ENCODE measurements at places on chromosomes 6 and 20. TPM values are rescaled to one million over a fixed set of nuclear protein-coding genes. Genes with fewer than 3 reads are reported as not detected.
A peak's percentile ranks its signal among the peaks of the same experiment; 100 is the strongest.

TRPC4AP gene
- total RNA-seq, result 52.3 TPM

- no peak for DNase-seq
Observed at GRCh38 chr20:46994341-46994740, 99.7 kb downstream of the EYA2 start.

- peak; percentile 62 for DNase-seq
Observed at GRCh38 chr20:8244637-8245036, 112.6 kb downstream of the PLCB1 start.

PAK5 gene
- total RNA-seq, result 0.48 TPM

DNA sequence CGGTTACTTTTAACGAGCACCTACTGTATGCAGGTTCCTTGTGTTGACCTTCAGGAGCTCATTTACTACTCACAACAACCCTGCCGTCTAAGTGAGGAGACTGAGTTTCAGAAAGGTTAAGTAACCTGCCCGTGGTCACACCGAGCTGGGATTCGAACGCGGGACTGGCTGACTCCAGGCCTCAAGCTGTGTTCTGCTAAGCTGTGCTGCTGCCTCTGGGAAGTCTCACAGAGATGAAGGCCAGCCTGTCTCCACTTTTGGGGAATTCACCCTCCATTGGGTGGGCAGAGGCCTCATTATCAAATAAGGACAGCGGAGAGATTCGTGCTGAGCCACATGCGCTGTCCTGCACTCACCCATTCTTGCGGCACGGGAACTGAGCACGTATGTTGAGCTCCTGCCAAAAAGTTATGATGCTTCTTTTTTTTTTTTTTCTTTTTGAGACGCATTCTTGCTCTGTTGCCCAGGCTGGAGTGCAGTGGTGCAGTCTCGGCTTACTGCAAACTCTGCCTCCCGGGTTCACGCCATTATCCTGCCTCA lies 25.9 kb upstream of the MYT1 start:
- DNase-seq, result no peak

DNA sequence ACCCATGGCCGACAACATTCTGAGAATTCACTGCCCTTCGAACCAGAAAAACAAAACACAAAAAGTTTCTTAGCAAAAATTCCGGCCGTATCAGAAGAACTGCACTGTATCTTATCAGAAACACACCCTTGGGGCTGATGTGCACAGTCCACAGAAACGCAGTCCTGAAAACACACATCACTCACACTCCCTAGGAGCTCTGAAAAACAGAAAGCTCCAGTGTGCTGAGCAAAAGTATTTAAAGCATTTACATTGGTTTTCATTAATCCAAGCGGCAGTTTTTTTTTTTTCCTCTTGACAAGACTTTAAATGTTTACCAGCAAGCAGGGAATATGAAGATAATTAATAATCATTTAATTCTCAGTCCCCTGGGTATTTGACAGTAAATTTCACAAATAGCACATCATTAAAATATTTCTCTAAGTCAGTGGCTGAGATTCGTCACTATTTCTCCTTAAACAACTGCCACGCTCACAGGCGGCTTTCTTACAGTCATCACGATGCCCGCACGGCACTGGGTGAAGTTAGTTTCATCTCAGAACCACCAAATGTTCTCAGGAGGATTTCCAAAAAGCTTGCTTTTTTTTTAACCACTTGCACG lies 13.3 kb downstream of the NFATC2 start:
- DNase-seq, result no peak

- DNase-seq, result no peak
Observed at GRCh38 chr20:14879839-14880238, 542.4 kb upstream of the FLRT3 start.

GRCh38 chr6:36235309-36235708 lies 34.6 kb upstream of the PNPLA1 start:
- no peak for DNase-seq

CST4 gene
- not detected for total RNA-seq

DNA sequence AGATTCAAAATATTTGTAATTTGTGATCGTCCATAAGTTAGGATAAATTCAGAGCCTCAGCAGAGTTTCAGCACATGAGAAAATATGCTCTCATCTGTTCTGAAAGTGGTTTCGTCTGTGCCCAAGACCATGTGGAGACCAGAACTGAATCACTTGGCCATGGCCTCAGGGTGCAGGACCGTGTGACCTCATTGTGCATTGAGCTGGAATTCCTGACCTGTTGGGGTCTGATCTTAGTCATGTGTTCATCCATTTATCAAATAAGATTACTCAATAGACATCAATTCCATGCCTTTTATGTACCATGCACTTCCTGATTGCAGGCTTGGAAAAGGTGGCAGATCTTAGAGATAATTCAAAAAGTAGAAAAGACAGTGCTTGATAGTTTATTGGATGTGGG lies 680.5 kb downstream of the QKI start:
- DNase-seq, result no peak

- DNase-seq, result peak; percentile 8
Observed at GRCh38 chr6:3612341-3613041, 139.0 kb downstream of the PXDC1 start.

GRCh38 chr20:43392561-43392960 lies 65.1 kb upstream of the SRSF6 start:
- no peak for DNase-seq

- DNase-seq, result no peak
Observed at GRCh38 chr6:170232186-170233002, 58.5 kb downstream of the DLL1 start.

ANGPT4 gene
- 0.21 TPM for total RNA-seq

PSMG4 gene
- 19.8 TPM for total RNA-seq

FHL5 gene
- total RNA-seq, result 3.0 TPM

CPXM1 gene
- 46.9 TPM for total RNA-seq

OR2J3 gene
- total RNA-seq, result not detected

All from urinary bladder (tissue), 4 donors.